ENCODE measurements at places on chromosomes 1 and 21.

DNA sequence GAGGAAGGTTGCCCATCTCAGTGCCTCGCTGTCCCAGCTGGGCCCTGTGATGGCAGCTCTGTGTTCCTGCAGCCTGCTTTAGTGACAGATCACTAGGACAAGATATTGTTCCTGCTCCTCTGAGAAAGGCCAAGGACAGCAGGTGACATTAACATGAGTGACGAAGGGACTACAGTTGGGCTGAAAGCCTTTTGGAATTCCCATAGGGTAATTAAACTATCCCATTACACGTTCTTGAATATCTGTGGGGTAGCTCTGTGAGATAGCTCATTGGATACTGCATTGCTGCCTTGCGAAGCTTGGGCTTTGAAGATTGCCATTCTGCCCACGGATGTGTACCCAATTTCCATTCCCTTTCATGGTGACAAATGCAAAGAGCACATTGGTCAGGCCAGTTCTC, 78.2 kb upstream of the COA6 start:
- DNase-seq: no peak

DNA sequence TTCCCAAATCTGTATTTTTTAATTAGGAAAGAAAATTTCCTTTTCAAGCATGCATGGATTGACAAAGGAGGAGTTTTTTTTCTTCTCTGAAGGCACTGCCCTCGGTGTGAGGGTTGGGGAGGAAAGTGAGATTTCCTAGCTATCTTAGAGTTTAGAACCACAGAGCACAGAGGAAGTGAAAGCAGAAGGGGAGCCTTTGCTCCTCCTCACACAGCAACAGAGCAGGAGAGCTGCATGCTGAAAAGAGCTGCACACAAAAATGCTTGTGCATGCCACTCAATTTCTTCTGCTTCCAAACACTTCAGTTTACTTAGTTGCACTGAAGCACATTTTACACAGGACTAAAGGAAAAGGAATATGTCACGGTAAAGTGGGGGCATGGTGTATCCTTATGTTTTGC, 308.1 kb downstream of the GPATCH2 start:
- no peak for DNase-seq

- no peak for DNase-seq
These were observed 111.1 kb upstream of the KCNE2 start for GRCh38 chr21:34252751-34253150.

DNA sequence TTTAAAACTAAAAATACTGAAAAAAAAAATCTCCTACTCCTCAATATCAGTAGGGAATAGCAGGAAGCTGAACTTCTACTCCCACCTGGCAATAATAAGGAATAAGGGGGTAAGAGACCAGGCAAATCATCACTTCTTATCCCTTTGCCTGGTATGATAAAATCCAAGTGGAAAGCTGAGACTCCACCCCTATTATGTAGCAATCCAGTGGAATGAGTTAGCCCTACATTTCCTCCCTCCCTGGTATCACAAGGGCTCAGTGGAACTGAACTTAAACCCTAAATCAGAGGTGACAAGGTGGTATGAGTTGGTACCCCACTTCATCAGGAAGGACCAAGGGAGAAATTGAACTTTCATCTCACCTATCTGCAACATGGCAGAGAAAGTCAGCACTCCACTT, 25.7 kb downstream of the TRIM33 start:
- peak; percentile 8 for DNase-seq

- no peak for DNase-seq
These were observed 13.8 kb upstream of the KDM4A start for GRCh38 chr1:43636006-43636641.

Measured in choroid plexus epithelial cell (primary cell).